ENCODE measurements at places on chromosomes 12 and 14.

GRCh38 chr14:84262932-84263331 lies 1267.0 kb upstream of the FLRT2 start:
- DNase-seq, result no peak

GRCh38 chr12:119634743-119635142 lies 33.2 kb upstream of the PRKAB1 start:
- no peak for DNase-seq

- DNase-seq, result no peak
These were observed 4.5 kb downstream of the DHH start for GRCh38 chr12:49089821-49090773.

DNA sequence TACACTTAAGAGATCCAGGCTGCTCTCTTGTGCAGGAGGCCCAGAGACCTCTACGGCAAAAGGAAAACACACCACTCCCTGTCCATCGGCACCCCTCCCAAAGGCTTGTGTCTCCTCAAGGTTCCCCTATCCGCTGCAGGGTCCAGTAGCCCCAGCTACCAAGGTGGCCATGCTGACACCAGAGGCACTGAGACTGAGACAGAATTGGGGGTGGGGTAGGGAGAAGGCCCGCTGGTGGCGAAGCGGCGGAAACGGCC lies 590 bp downstream of the DDIT3 start:
- no peak for DNase-seq

- no peak for DNase-seq
These were observed 45.9 kb downstream of the PPP1R13B start for GRCh38 chr14:103801459-103801858.

DNA sequence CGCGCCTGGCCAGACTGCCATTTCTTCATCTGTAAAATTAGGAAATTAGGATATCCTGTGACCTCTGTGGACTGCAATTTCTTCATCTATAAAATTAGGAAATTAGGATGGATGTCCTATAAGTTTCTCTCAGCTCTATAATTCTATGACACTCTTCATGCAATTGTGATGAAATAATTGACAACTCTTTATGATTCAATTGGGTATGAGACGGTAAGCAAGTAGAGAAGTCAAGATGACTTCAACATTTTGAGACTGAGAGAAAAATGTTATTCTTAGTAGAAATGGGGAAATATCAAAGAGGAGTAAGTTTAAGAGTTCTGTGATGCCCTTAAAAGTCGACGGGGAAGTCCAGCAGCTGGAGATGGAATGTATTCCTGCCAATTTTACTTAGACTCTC lies 12.0 kb downstream of the KIAA0586 start:
- no peak for DNase-seq

DNA sequence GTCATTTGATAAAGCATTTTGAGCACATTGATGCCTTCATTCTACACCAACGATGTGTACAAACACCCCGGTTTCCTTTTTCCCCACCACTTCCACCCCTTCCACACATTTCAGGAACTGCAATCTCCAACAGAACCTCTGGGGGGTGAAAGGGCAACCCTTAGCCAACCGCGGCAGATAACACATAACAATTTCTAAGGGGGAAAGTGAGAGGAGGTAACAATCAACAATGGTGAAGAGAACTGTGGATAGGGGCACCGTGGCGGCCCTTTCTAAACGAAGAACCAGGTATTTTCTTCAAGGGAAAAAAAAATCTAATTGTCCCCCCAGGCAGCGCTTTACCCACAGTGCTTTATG lies 1.1 kb downstream of the KITLG start:
- DNase-seq, result peak; percentile 64

- no peak for DNase-seq
These were observed at the start of gene LPAR5 for GRCh38 chr12:6635856-6636531. Gene LPAR5 (minus strand): TSS chr12:6635959. CDS start chr12:6621248, 14,711 bp downstream.

DNA sequence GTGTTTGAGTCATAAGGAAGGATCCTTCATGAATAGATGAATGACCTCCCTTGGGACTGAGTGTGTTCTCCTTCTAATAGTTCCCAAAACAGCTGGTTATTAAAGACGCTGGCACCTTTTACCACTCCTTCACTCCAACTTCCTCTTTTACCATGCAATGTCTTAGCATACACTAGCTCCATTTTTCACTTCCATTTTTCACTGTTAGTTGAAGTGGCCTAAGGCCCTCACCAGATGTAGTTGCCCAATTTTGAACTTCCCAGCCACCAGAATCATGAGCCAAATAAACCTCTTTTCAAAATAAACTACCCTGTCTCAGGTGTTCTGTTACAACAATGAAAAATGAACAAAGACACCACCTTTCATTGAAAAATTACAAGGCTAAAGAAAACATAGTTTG lies 64.7 kb downstream of the GPR65 start:
- DNase-seq, result no peak

Data from SHP77 (cell line).